ENCODE measurements at places on chromosomes 13 and 19.

GRCh38 chr13:95180513-95181245 is 120.6 kb downstream of the ABCC4 start:
- no peak for DNase-seq

- DNase-seq, result no peak
Measured at GRCh38 chr13:29279356-29280254, 315.9 kb downstream of the SLC7A1 start.

DNA sequence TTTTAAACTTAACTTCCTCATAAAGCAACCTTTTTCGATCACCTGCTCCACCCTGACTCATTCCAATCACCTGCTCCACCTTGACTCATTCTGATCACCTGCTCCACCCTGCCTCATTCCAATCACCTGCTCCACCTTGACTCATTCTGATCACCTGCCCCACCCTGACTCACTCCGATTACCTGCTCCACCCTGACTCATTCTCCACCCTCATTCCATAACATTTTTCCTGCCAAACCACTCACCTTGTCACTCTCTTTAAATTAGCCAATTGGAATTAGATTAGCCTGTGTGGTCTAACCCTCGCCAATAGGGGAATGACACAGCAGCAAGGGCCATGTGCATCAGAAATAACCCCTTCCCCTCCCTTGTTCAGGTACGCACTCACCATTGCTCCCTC is 31.9 kb upstream of the ZNF83 start:
- DNase-seq, result no peak

GRCh38 chr13:85363504-85363903 is 435.7 kb downstream of the SLITRK6 start:
- no peak for DNase-seq

DNA sequence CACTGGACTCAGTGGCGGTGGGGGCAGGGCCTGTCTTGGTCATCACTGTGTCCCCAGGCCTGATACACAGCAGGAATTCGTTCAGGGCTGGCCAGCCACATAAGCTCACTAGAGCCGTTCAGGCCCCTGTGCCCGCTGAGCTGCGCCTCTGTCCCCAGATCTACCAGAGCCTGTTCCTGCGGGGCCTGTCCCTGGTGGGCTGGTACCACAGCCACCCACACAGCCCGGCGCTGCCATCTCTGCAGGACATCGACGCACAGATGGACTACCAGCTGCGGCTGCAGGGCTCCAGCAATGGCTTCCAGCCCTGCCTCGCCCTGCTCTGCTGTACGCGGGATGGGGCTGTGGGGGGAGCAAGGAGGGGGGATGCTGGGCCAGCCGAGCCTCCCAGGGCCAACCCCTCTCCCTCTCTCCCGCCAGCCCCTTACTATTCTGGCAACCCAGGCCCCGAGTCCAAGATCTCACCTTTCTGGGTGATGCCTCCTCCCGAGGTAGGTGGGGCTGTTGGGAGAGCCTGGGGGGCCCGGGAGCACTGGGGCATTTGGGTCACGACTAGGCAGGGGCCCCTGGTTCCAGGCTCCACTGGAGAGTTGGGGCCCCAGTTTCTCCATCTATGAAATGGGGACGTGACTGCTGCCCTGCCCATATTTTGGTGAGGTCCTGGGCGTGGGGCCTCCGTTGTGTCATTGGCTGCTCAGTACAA is 13.9 kb downstream of the MPND start:
- no peak for DNase-seq

All from stimulated activated CD4-positive, alpha-beta T cell treated with anti-CD3 and anti-CD28 coated beads, Interleukin-12 subunit alpha, Interleukin-12 subunit beta, amount 100 ng/mL, for 48 hours (primary cell).